Right atrium auricular region (tissue), 2 donors: ENCODE measurements at places on chromosomes 4 and X. TPM values are rescaled to one million over a fixed set of nuclear protein-coding genes. Genes with fewer than 3 reads are reported as not detected.

DNA sequence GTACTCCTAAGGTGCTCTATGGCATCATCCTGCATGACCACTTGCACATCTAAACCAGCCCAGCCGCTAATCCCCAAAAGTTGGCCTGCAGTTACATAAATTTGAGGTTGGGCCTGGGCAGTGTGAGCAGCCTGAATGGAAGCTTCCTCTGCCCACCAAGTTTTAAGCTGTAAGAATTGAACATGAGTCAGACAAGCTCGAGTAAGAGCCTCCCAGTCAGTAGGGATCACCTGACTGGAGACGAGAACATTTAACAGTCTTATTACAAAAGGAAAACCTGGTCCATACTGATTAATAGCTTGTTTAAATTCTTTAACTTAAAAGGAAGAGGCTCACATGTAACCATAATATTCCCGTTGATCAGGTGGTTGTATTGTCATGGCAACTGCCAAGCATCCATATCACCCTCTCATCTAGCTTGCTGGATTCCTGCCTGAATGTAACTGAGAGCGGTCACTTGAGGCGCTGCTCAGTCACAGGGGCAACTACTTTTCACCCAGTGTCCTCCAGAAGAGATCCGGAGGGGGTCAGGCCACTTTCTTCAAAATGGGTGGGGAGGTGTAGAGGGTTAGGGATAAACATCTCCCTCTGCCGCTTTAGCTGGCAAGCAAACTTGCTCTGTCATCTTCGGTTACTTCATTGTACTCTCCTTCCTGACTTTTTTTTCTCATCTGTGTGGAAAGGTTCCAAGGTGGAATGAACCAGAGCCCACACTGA, 56.6 kb upstream of the WDR1 start:
- no peak for DNase-seq

The POLR2B gene
- total RNA-seq: 55.3 TPM

DNA sequence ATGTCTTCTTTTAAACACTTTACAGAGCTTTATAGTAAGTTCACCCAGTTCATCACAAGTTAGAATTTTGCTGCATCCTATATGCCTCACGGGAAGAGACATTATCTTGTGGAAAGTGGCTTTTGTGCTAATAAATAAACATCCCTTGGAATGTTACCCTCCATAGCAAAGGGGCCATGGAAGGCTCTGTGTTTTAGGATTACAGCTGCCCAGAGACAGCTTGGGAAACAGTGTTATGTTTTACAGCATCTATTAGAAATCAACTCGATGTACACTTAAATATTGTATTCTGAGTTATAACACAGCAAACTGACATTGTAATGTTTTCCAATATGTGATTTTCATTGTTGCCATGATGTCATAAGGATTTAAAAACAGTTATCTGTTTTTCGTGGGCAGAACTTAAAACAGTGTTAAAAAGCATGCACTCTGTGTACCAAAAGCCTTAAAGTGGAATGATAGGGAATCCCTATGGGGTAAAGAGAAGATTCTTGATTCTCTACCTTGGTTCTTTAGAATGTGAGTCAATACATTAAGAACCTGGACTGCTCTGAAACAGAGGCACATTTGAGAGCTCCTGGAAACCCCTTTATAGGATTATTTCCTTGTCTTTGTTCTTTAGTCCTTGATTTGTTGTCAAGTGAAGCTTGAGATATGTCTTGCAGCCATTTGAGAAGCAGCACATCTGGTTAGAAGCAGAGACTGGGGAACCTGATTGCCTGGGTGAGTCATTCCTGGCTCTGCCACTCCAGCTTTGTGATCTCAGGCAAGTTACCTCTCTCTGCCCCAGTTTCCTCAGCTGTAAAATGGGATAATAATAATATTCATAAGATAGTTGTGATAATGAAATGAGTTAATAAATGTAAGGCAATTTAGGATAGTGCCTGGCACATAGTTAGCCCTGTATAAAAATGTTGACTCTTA, 41.6 kb downstream of the ARHGAP10 start:
- no peak for DNase-seq

- DNase-seq: no peak
These were observed 40.7 kb upstream of the FAM9A start for GRCh38 chrX:8841911-8842310.

DNA sequence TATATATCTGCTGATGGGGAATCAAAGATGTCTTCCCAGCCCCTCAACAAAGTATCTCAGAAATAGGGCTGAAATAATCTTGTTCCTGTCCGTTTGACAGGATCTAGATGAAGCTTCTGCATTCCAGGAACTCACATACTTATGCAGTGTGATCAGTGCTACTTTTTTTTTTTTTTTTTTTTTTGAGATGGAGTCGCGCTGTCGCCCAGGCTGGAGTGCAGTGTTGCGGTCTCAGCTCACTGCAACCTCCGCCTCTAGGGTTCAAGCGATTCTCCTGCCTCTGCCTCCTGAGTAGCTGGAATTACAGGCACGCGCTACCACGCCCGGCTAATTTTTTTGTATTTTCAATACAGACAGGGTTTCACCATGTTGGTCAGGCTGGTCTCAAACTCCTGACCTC, 36.4 kb downstream of the DHX15 start:
- DNase-seq: no peak

The MID1 gene
- 9.6 TPM for total RNA-seq

The SLC39A8 gene
- total RNA-seq: 64.3 TPM

The MAGEB10 gene
- total RNA-seq: not detected

DNA sequence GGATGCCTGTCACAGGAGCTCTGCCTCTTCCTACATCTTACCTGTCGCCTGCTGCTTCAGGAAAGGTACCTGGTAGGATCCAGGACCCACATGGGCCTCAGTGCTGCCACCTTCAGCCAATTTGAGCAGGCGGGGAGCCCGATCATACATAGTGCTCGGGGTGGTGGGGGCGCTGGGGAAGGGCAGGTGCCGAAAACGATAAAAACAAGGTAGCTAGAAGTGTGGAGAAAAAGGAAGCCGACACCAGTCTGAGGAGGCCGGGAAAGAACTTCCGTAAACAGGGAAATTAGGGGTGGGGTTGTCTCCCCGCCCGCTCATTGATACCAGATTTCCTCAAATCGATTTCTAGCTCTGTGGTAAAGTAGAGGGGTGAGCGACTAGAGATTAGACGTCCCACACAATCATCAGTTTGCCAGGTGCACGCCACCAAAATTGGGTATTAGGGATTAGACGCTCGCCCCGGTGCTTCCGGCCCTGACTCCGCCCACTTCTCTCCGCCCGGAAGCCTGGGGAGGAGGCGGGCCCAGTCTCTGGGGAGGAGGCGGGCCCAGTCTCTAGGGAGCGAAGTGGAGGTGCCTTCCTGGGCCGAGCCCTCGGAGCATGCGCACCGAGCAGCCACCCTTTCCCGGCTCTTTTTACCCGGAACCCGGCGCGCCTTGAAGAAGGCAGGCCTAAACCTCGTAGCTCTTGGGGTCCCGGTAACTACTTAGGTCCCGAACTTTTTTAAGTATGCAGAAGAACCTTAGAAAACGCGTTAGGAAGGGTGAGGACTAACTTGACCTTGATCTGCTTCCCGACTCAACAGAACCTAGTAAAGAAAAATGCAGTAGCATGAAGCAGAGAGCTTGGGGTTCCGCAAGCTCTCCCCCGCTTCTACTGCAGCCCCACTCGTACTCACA, at the start of gene STPG2:
Gene STPG2 (minus strand): TSS at position 476 of the 899 bp plus-strand sequence.
- DNase-seq: peak; percentile 81

- DNase-seq: no peak
These were observed 13.8 kb upstream of the SH3TC1 start for GRCh38 chr4:8185295-8185694.

GRCh38 chr4:80360084-80360483, 24.6 kb downstream of the CFAP299 start:
- no peak for DNase-seq

DNA sequence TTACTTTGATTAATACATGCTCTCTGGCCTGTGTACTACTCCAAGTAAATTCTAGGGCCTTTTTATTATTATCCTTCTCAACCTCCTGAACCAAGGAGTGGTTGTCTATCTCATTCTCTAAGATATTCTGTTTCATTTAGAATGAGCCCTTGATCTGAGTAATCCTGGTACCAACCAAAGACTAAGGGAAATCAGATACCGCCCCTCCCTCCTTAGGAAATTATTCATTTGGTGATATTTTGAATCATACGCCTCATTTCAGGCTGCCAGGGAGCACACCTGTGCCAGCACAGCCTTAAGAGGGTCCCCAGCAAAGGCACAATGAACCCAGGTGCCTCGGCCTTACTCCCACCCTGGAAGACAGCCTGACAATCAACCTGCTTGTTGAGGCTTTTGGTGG, 73.2 kb upstream of the STARD8 start:
- DNase-seq: no peak

- no peak for DNase-seq
These were observed 30.0 kb downstream of the ANXA3 start for GRCh38 chr4:78581618-78582017.

DNA sequence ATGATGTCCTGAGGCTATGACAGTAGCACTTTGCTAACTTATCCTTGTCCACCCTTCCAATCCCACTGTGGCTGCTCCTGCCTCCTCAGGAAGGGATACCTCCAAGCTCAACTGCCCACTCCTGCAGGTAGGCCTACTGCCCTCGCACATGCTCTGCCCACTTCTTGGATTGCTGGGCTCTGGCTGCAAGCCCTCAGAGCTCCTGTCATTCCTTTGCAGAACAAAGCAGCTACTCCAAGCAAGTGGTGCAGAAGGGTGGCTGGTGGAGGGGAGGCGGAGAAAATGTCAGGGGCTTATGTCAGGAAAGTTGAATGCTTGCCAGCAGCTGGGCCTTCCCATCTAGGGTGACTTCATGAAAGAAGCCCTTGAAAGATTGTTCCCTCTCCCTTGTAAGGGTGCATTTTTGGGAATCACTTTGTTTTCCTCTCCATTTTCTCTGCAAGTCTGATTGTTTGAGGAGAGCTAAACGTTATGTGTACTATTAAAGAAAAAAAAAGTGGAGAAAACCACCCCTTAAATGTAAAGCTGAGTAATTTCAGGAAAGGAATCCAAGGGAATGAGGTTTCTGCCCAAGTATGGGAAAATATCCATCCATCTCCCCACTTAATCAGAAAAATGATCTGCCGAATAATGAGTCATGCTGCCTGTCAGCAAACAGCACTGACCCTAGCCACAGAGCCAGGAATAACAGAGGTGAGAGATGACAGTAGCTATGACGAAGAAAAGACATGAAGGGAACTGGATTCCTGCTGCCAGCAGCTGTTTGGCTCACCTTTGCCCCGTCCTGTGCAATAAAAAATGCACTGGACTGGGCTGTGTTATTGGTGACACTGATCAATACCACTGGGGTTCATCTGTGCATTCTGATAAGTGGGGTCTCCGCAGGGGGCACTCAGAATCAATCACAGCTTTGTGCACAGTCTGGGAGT, 102.0 kb downstream of the RTL5 start:
- DNase-seq: peak; percentile 16

DNA sequence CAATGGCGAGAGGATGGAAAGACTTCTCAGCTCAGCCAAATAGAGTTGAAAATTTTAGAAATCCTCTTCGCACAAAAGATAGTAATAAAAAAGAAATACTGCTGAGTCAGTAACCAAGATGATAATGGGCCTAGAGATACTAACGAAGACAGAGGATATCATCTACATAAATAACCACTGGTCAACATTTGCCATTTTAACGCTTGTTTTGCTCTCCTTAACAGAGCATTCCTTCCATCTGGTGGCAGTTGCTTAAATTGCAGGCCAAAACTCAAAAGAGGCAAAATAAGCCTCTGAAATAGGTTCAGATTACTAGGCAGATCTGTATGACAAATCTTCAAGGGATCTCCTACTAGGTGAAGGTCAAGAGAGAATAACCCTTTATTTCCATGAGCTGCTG, 51.7 kb upstream of the MCF2 start:
- DNase-seq: no peak

The GPAT3 gene
- 27.7 TPM for total RNA-seq
